ENCODE measurements at places on chromosomes 1 and 21. TPM values are rescaled to one million over a fixed set of nuclear protein-coding genes. Genes with fewer than 3 reads are reported as not detected.
A peak's percentile ranks its signal among the peaks of the same experiment; 100 is the strongest.

Gene AXDND1
- total RNA-seq, result 0.19 TPM

GRCh38 chr1:201100169-201100930, 11.9 kb downstream of the CACNA1S start:
- DNase-seq, result no peak

GRCh38 chr21:42799516-42799915, 79.8 kb downstream of the WDR4 start:
- no peak for DNase-seq

- DNase-seq, result no peak
Observed at GRCh38 chr1:207058252-207058651, 5.2 kb downstream of the PFKFB2 start.

DNA sequence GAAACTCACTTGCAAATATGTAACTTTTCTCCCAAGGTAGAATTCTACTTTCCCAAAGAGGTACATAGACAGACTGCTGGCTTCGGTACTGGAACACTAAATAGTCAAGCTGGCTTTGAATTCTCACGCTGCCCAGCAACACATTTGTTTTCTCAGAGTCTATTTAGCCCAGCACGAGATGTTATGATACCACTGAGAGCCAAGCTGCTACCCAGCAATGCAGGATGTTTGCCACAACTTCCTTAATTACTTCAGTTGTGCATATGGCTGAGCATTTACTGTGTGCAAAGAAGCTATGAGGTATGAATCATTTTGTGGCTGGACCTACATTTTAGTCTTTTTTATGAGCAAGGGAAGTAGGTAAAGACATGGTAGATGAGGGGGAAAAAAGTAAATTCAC, 793.2 kb downstream of the PLA2G4A start:
- no peak for DNase-seq

DNA sequence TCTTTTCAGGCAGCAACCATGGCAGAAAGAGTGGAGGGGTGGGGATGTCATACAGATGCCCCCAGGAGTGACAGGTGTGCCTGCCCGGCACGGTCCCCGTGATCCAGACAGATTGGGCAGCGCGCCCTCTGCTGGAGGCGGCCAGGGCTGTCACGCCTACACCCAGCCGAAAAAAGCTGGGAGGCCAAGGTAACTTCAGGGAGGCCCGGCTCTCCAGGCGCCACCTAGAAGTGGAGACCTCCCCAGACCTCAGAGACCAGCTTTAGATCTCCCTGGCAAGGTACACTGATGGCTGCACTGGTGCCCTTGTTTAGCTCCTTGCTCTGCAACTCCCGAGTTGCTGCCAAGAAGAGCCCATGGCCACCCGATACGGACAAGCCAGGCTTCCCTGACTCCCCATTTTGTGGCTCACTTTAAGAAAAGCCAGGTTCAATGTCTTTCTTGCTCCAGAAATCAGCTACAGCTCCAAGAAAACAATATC, 6.6 kb downstream of the GOLT1A start:
- peak; percentile 67 for DNase-seq

GRCh38 chr21:36059823-36060158, 535 bp downstream of the SETD4 start:
- DNase-seq, result no peak

DNA sequence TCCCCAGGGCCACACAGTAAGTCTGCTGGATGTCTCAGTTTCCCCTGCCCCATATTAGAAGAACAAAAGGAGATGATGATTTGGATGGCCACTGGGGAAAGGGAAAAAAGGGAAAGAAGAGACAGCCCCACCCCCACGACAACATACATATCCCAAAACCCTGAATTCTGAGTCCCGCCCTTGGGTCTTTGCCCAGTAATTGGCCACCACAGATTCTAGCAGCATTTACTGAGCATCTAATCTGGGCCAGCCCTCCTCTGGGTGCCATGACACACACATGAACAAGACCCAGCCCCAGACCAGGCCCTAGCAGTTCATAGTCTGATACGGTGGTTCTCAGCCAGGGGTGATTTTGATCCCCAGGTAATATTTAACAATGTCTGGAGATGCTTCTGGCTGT, 5.2 kb upstream of the TTC4 start:
- no peak for DNase-seq

DNA sequence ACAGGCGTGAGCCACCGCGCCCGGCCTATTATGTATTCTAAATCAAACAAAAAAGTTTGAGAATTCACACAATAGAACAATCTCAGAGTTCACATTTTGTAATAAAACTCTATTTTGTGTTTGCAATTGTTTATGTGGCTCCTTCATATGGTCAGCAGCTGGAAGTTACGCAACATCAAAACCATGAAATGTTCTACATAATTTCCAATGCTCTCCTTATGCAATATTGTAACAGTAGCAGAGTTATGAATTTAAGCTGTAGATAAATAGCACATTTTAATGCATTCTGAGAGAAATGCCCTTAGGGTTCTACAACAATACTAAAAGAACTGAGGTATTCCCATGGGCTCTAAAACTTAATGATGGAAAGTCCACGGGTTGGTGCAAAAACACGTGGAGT, 62.3 kb upstream of the COL11A1 start:
- DNase-seq, result no peak

DNA sequence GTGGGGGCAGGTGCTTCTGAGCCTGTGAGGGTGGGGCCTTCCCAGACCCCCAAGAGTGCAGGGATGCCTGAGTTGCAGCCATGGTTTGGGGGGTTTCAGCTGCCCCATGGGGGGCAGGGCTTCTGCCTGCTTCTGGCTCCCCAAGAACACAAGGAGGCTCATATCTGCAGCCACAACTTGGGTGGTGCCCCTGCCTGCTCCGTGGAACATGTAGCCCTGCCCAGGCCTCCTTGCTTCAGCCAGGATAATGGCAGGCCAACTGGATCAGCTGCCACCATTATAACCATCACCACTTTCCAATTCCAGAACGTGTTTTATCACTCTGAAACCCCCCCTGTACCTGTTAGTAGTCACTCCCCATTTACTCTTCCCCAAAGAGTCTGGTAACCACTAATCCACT, 14.0 kb downstream of the ZBTB40 start:
- no peak for DNase-seq

DNA sequence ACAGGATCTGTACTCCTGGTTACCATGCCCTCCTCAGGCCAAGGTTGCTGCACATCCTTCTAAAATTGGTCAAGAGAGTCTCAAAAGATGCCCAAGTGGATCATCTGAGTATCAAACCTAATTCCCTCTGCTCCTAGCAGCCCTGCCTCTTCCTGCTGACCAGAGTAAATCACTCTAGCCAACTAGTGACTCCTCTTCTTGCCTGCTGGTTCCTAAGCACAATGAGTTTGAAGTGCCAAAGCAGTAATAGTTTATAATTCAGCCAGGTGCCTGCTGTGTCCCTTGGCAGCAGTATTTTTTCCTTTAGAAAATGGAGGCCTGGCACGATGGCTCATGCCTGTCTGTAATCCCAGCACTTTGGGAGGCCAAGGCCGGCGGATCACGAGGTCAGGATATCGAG, 137.9 kb upstream of the CAMK1G start:
- DNase-seq, result no peak
